ENCODE measurements at places on chromosomes 12 and 14. TPM values are rescaled to one million over a fixed set of nuclear protein-coding genes. Genes with fewer than 3 reads are reported as not detected.

GRCh38 chr12:104422441-104422840 lies 34.3 kb upstream of the CHST11 start:
- peak; percentile 58 for DNase-seq

GRCh38 chr14:76920331-76921087 lies 94.3 kb downstream of the LRRC74A start:
- no peak for DNase-seq

DNA sequence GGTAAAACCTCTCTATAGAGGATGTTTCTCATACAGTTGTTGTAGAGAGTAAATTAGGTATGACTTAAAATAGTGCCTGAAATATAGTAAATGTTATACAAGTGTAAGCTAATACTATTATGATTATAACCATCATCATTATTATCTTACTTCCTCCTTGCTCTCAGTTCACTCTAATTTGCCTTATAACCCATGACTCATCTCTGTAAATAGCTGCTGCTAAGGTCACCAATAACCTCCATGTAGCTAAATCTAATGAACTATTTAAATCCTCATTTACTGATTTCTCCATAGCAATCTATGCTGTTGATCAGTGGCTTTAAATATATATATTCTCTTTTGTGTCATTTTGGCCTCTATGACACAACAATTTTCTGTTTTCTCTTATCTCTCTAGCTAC lies 109.6 kb downstream of the RMST start:
- no peak for DNase-seq

DNA sequence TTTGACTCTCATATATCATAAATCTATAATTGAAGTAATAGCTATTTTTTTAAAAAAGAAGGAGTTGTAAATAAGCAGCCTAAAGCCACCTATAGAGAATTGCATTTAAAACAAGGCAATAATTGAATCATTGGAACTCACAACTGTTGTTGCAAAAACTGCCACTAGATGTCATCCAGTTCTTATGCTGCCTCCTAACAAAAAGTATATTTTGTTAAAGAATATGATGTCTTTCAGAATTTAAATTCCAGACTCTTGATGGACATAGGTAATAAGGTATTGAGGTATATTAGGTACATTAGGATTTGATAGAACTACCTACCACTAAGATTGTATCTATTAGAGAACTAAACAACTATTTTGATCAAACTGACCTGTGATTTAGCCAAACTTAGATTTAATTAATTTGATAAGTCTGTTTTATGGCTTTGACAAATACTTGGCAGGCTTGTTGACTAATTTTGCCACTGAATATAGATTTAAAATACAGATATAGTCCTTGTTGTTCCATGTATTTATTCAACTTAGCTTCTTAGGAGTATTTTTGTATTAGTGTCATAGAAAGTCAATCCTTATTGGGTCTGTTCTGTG lies 401.4 kb downstream of the RPL10L start:
- peak; percentile 0 for DNase-seq

- DNase-seq = no peak
Observed at GRCh38 chr14:56806760-56807159, 3.5 kb downstream of the OTX2 start.

DNA sequence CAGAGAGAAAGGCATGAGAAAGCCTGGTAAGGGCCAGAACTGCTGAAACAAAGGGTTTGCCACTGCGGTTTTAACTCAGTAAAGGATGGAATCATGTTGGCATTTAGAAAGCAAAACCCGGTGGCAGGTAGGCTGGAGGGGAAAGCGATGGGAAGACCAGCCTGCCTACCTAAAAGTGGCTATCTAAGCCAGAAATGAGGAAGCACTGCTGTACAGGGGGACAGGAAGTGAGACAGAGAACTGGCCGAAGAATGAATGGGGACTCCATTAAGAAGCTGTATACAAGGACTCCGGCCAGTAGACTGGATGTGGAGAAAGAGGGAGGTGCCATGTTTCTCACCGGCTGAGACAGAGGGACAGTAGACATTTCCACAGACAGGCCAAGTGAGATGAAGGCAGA lies 48.2 kb downstream of the PPM1H start:
- DNase-seq = no peak

DNA sequence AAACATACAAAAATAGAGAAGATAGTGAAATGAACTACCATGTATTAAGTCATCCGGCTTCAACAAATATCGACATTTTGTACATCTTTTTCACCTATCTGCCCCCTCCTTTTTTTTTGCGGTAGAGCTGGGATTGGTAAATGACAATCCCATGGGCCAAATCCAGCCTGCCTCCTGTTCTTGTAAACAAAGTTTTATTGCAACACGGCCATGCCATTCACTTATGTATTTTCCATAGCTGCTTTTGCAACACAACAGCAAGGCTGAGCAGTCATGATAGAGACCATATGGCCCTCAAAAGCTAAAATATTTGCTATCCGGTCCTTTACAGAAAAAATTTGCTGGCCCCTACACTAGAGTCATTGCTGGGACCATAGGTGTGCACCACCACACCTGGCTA lies 58.1 kb upstream of the PLEKHG3 start:
- peak; percentile 46 for DNase-seq

- DNase-seq = peak; percentile 45
Observed at GRCh38 chr12:53200458-53201176, 6.4 kb downstream of the ITGB7 start.

DNA sequence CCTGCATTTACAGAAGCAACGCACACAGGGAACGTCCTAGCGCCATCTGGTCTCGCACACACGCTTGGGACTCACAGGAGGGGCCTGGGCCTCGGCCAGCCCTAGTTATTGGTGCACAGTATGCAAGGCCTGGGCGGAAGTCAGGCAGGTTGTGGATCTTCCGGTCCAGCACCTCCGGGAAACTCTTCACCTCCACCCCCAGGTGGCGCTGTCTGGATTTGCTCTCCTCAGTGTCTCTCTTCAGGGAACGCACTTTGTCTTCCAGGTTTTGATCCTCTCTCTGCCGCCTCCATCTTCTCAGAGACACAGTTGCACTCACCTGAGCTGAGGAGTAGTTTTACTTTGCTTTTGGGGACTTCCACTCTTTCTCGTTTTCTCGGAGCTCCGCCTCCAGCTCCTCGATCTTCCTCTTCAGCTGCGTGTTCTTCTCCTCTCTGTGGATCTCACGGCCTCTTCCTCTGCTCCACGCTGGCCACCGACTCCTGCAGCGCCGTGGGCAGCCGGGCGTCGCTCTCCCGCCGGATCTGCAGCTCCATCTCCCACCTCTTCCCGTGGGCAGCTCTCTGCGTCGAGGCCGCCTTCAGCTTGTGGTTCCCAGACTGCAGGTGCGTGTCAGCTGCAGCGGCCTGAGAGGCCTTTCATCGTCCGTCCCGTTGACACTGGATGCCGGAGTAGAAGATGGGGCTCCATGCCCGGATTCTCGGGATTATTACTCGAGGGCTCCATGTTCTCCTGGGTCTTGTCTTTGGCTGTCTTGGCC lies 933.8 kb downstream of the TMEM121 start:
- no peak for DNase-seq

DNA sequence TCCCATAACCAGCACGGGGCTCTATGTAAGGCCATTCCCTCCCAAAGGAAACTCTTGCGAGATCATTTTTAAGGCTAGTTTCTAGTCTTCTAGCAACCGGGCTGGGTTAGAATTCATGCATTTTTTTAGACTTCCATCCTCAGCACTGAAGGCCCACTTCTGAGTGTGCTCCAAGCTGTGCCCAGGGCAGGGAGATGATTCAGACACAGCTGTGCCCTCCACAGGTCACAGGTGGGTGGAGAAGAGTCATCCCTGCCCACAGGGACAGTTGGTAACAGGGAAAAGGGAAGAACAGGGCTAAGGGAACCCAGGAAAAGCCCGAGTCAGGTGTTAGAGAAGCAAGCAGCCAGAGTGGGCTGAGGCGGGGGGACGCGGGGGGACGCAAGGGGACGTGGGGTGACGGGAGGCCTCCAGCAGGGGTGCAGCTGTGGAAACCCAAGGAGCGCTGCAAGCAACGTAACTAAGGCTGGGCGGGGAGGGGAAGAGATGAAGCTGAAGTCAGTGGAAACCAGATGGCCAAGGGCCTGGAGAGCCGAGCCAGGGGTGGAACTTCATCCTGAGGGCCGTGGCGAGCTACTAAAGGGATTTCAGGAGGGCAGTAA lies 27.2 kb upstream of the PPP2R5C start:
- DNase-seq = no peak

- DNase-seq = peak; percentile 68
Observed at GRCh38 chr14:67674480-67675218, at the start of gene VTI1B. VTI1B (minus strand) TSS chr14:67674632; CDS start chr14:67674489, 143 bp downstream.

DNA sequence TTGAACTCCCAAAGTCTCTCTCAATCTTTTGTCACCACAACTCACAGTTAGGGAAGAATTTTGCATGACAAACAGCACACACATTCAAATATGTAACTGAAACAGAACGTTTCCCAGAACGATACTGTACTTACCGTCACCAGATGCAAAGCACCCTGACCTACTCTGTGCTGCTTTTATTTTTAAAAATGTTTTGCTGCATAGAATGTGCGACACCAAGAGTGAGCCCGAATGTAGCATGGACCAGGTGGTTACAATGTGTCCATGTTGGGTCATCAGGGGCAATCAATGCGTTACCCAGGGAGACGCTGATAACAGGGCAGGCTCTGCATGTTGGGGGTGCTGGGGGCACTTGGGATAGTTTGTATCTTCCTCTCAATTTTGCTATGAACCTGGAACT lies 14.6 kb upstream of the EIF5 start:
- DNase-seq = no peak

DNA sequence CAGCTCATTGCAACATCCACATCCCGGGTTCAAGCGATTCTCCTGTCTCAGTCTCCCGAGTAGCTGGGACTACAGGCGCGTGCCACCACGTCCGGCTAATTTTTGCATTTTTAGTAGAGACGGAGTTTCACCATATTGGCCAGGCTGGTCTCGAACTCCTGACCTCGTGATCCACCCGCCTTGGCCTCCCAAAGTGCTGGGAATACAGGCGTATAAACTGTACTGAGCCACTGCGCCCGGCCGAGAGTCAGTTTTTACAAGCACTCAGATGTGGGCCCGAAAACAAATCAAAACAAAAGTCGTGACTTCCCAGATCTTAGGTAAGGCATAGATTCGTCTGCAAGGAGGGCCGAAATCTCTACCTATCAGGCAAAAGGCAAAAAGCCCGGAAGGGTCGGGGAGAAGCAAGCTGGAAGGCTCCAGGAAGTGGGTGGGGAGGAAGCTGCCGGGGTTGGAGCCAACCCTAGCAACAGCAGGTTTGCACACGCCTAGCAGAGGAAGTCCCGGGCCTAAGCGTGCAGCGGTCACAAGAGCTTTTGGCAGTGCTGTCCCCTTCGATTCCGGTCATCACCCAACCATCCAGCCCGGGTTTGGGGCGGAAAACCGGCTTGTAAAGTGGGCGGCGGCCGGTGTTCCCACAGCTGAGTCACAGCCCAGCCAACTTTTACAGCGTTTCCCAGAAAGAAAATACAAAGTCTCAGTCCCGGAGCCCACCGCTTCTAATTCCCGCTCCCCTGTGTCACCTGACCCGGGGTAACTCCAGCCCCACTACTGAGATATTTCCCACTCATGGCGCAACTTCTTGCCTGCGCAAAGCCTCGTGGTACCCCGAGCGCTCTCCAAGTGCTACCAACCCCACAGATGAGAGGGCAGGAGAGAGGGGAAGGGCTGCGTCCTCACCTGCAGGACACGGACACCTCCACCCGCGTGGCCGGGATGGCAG lies 583 bp downstream of the CPNE8 start:
- peak; percentile 85 for DNase-seq

DNA sequence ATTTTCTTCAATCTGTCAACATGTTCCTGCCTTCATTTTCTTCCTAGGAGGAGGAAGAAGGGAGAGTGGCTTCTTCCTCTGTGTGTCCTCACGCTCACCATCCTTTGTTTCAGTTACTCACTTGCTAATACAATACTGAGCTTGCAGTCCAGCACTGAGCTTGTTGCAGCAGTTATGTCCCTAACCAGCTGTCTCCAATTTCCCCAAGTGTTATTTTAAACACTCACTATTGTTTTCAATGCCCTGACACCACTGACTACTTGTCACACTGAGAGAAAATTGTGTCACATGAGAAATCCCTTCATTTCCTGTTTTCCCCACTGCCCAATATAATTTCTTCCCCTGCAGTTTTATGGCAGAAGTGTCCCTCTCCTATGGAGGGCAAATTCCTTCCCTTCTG lies 53.4 kb downstream of the HSD17B6 start:
- no peak for DNase-seq

DNA sequence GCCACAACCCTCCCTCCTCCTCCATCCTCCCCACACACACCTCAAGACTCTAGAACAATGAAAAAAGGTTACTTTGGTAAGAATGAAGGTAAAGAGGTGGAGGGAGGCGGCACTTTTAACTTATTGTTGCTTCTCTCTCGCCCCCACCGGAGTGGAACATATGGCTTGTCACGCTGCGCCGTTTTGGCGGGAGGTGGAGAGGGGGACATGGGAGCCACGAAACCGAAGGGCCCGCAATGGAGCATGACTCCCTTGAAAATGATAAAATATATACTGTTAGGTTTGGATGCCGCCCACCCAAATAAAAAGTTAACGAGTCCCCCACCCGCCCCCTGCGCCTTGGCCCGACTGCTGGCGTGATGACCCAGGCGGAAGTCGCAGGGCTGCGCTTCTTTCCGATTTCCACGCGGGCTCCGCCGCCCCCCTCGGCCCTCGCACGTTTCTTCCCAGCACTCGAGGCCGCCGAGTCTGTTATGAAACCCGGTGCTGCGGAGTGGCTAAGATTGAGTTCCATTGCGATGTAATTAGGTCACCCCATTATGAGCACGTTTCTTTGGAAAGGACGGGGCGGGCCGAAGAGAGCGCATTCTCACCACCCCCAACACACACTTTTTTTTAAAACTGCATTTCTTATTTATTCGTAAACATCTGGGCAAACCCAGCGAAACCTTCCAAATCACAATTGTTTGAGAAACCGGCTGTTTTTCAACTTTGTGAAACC lies 1.4 kb upstream of the ZFP36L1 start:
- DNase-seq = peak; percentile 94

GRCh38 chr14:69684461-69685217 lies 73.2 kb downstream of the SUSD6 start:
- no peak for DNase-seq

Gene NPC2
- total RNA-seq = 291 TPM

Gene GDF3
- not detected for total RNA-seq

Gene TSPAN19
- not detected for total RNA-seq

Gene CINP
- total RNA-seq = 70.3 TPM

Gene SUOX
- total RNA-seq = 40.4 TPM

Gene EXOC3L4
- total RNA-seq = 0.41 TPM

Gene STAC3
- total RNA-seq = 3.8 TPM

Gene SLC25A47
- not detected for total RNA-seq

Gene APOF
- not detected for total RNA-seq

All from fibroblast of the aortic adventitia (primary cell).